GDM1 (cell line): ENCODE measurements at places on chromosomes 13 and 19.
A peak's percentile ranks its signal among the peaks of the same experiment; 100 is the strongest.

GRCh38 chr19:4140237-4140711, 13.2 kb upstream of the CREB3L3 start:
- DNase-seq, result peak; percentile 13

DNA sequence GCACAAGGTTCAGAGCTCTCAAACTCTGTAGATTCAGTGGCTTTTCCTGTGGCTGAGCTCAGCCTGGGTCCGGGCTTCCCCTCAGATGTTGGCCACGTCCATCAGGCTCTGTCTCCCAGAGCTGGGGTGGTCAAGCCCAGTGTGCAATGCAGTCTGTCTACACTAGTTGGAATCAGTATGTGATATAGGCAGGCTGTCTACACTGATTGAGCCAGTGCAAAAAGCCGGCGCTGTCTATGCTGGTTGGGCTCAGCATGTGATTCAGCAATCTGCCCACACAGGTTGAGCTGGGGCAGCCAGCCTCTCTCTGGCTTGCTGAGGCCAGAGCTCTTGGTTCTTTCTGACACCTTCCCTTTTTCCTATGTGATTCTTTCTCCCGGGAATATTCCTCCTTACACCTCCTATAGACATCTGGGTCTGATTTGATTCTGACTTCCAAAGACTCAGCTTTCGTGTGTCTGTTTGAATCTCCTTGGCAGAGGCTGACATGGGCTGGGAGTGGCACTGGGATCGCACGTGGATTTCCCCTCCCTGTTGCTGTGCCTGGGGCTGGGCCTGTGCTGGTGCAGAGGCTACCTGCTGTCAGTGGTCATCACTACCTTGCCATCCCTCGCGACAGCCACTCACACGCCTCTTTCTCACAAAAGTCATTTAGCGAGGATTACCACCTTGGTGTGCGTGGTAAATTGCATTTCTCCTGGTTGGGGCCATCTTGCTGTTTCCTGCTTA, 9.3 kb downstream of the CHST8 start:
- DNase-seq, result no peak

DNA sequence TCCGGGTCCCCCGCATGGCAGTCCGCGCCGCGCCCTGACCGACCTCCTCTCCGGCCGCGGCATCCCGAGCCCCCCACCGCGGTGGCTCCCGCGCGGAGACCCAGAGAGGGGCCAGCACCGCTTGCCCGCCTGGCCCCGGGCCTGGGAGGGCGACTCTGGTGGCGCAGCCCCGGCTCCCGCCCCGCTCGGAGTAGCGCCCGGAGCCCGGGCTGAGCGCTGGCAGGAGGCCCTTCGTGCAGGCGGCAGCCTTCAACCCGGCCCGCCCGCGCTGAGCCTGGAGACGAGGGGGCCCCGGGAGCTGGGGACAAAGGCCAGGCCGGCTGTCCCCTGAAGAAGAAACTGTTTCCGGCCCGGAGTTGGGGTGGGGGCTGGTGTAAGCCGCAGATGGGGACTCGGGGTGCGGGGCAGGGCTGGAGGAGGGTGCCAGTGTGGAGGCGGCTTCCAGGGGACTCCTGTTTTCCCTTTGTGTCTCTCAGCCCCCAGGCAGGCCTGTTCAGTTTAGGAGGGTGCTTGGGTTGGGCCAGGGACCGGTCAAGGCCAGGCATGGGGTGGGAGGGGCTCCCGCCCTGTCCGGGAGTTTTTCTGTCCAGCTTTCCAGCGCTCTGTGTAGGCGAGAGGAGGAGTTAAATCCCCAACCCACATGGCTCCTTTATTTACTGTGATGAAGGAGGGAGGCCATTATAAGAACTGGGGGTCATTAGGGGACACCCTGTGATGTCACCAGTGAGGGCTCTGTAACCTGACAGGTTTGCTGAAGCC, 935 bp downstream of the LRP3 start:
- DNase-seq, result no peak

- peak; percentile 15 for DNase-seq
Measured at GRCh38 chr19:42606660-42607351, 12.1 kb upstream of the CEACAM8 start.

DNA sequence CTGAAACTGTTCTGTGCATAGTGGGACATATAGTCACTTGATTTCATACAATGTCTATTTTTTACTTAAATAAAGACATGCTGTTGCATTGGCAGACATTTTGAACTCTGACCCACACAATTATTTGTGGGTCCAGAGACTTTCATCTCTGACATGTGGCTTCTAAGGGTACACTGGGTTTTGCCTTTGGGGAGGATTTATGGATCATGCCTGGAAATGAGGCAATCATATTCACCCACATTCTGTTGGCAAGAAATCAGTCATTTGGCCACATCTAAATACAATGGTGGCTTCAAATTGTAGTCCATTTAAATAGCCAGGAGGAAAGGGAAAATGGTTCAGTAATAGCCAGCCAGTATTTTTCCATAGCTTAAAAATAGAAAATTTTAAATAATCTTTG, 238.3 kb upstream of the KLF12 start:
- no peak for DNase-seq

DNA sequence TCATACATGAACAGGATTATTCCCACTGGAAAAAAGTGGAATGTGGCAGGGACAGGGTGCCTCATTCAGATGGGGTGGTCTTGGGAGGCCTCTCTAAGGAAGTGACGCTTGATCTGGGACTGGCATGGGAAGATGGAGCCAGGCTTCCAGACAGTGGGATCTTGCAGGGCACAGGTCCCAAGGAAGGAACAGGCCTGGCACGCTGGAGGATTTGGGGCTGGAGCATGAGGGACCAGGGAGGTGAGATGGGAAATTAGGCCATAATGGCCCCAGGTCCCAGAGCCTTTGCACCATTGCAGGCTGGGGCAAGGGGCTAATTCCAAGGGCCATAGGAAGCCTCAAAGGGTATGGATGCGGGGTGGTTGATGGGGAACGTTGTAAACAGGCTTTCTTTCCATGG, 9.2 kb downstream of the ZNF536 start:
- no peak for DNase-seq

DNA sequence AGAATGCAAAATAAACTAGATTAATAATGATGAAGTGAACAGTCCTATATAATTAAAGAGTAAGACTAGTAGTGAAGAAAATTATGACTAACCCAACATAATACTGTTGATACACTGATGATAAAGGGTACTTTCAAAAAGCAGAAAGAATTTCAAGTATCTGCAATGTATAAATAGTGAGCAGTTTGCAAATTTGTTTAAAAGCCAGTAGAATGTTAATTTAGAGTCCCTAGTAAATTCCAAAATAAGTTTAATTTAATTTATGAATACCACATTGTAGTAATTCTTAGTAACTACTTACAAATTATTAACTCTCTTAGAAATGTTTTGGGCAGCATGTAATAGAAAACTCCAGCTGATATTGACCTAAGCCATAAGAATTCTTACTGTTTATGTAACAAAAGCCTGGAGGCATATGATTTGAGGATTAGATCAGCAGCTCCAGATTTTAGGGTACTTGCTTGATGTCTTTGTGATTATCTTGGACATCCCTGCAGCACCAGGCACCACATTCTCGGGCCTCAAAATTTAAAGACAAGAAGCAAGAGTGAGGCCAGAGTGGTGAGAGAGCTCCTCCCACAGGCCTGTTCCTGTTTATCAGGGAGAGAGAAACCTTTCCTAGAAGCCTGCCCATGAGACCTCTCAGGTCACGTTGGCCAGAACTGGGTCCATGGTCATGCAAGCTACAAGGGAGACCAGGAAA, 67.6 kb upstream of the TDRD3 start:
- DNase-seq, result peak; percentile 50

DNA sequence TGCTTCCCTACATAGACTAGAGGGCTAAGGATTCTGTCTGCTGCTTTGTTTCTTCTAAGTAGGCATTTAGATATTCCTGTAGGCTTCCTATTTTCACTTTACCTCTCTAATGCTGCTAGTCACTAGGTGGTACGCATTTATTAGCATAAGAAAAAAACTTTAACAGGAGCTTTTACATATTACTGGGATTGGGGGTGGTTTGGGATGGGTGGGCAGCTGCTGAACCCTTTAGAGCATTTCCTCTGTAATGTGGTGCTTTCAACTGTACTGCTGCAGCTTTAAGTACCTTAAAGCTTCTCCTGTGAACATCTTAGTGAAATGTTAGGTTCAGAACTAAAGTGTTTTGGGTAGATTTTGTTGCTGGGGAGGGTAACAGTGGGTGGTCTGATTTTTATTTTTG, 92.6 kb downstream of the ZNF486 start:
- no peak for DNase-seq

GRCh38 chr13:112648966-112649690, 40.7 kb upstream of the ATP11A start:
- no peak for DNase-seq

- DNase-seq, result no peak
Measured at GRCh38 chr13:80901530-80901929, 560.6 kb upstream of the SPRY2 start.

- no peak for DNase-seq
Measured at GRCh38 chr19:11390359-11390758, 6.2 kb upstream of the EPOR start.

DNA sequence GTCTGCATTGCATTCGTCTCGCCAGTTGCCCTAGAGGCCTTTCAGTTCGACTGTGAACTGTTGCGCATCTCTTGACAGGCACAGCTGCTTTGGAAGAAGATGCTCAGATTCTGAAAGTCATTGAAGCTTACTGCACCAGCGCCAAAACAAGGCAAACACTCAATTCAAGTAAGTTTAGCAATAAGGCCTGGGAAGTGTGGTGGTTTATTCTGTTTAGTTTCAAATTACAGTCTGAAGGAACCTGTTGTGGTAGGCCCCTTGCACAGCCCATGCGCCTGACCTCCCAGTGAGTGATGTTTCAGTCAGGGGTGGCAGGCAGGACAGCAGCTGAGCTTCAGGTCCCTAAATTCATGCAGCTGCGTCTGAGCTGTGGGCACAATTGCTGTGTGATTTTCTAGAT, 32.2 kb upstream of the TEX29 start:
- DNase-seq, result no peak

DNA sequence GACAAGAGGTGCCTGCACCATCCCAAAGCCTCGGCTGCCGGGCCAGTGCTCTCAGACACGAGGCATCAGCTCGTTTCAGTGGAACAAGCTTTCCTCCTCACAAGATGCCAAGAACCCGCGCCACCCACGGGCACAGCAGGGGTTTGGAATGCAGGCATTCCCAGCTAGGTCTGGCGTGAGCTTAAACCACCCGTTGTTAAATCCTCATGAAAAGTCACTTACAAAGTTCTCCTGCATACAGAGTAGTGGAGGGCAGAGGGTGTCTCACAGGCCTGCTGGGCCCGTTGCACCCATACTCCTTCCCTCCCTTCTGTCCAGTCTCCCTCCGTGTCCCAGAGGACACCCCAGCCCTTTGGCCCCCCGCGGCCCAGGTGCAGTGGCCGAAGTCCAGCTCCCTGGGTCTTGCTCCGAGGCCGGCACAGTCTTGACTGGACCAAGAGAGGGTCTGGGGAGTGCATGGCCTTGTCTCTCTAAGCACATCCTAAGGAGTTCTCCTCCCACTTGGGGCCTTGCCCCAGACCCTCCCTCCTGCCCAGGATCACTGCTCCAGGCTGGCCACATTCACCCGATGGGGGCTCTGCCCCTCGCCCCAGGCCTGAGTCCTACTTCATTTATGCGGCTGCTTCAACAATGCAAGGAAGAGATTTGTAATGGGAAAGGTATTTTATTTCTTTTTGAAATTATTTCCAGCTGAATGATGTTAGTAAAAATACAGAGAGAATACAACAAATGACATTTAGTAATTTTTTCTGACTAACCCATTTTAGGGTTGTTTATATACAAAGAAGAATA, 35.2 kb upstream of the GRTP1 start:
- no peak for DNase-seq

DNA sequence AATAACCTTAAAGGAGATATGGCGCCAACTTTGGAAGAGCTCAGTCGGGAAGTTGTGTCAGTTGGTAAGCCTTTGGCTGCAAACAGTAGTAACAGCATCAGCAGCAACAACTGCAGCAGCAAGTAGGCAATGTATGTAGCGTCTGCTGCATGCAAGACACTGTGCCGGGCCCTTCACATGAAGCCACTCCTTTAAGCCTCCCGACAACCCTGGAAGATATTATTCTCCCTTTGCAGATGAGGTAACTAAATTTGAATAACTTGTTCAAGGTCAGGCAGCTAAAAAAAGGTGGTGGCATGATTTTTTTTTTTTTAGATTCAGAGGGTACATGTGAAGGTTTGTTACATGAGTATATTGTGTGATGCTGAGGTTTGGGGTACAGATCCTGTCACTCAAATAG, 19.7 kb downstream of the SIPA1L3 start:
- DNase-seq, result no peak

GRCh38 chr19:41411968-41412265, 14.3 kb downstream of the BCKDHA start:
- DNase-seq, result no peak

DNA sequence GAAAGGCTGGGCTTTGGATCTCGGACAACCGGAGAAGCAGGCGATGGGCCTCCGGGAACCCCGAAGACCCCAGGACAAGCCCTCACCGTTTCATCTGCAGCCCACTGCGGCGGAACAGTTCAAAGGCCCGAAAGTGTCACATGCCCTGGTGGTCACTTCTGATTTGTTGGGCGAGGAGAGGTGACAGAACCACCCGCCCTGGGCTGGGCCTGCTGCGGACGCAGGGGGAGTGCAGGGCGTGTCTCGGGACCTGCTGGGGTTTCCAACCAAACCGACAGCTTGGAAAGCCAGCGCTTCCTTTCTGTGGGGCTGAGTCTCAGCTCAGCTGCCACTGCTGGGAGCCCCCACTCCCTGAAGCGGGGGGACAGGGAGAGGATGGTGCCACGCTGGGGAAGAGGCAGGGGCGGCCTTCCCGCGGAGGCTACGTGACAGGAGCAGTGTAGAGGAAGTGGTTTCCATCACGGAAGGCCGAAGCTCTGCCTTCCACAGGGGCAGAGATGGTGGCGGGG, 22.8 kb upstream of the ZBTB7A start:
- DNase-seq, result peak; percentile 88

- no peak for DNase-seq
Measured at GRCh38 chr13:113766035-113766800, 7.2 kb downstream of the TMEM255B start.

GRCh38 chr19:1069009-1069779, 2.2 kb downstream of the ARHGAP45 start:
- DNase-seq, result peak; percentile 89

DNA sequence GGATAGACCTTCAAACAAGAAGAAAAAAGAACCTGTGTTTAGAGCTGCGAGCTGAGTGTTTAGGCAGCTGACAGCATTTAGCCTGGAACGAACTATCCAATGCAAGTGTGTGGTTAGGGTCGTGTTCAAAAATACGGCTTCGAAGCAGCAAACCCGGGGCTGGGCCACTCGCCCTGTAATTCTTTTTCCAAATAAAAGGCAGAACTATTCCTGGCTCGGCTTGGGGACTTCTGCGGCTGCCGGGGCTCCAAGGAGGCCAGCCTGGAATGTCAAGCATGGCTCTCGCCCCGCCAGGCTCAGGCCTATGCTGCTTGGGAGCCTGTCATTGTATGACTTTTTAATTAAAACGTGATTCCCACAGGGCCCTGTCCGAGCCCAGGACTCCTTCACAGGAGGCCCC, 51.7 kb upstream of the KLF2 start:
- DNase-seq, result no peak

GRCh38 chr19:11404588-11405222, 14.4 kb downstream of the RGL3 start:
- no peak for DNase-seq
